ENCODE measurements at places on chromosomes 6 and 20.
A peak's percentile ranks its signal among the peaks of the same experiment; 100 is the strongest.

DNA sequence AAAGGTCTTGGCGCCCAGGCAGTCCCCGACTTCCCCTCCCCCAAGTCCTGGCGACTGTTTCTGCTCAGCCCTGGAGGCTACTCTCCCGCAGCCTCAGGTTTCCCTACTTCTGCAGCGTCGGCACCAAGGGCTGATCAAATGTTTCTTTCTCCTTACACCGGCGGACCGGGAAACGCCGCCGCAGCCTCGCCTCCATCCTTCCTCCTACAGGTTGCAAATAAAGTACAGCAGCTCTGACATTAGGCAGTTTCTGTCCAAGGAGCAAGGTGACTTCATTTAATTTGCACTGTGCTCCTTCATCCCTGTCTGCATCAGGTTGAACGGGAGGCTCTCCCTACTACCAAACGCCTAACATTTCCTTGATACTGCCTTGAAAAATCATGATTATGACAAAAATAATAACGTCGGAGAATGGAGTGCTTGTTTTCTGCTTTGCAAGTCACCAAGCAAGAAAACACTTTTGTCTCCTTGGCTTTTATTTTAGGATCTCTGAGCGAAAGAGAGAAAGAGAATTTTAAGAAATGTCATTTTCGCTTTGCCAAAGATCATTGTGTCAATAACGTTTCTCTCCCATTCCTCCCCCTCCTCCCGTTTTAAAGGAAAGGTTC lies 1.0 kb downstream of the CLIC5 start:
- peak; percentile 79 for DNase-seq

- DNase-seq = no peak
Measured at GRCh38 chr6:38552121-38552520, 87.6 kb downstream of the BTBD9 start.

DNA sequence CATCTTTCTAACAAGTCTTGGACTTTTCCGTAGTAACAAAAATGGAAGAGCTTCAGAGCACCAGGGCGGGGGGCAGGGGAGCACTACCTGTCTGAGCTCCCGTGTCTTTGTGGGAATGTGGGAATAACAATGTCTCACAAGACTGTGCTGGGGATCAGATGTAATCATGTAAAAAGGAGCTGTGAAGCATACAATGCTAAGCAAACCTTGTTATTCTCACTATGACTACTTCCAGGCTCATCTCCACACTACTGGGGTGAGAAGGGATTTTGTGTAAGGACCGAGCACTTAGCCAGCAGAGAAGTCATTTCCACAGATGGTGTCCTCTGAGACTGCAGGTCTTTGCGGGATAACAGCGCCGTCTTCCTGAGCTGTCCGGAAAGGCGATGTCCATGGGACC lies 27.1 kb downstream of the PRR18 start:
- no peak for DNase-seq

- DNase-seq = no peak
Measured at GRCh38 chr6:12533586-12533985, 183.0 kb upstream of the PHACTR1 start.

- no peak for DNase-seq
Measured at GRCh38 chr6:30135147-30135546, 793 bp upstream of the TRIM40 start.

DNA sequence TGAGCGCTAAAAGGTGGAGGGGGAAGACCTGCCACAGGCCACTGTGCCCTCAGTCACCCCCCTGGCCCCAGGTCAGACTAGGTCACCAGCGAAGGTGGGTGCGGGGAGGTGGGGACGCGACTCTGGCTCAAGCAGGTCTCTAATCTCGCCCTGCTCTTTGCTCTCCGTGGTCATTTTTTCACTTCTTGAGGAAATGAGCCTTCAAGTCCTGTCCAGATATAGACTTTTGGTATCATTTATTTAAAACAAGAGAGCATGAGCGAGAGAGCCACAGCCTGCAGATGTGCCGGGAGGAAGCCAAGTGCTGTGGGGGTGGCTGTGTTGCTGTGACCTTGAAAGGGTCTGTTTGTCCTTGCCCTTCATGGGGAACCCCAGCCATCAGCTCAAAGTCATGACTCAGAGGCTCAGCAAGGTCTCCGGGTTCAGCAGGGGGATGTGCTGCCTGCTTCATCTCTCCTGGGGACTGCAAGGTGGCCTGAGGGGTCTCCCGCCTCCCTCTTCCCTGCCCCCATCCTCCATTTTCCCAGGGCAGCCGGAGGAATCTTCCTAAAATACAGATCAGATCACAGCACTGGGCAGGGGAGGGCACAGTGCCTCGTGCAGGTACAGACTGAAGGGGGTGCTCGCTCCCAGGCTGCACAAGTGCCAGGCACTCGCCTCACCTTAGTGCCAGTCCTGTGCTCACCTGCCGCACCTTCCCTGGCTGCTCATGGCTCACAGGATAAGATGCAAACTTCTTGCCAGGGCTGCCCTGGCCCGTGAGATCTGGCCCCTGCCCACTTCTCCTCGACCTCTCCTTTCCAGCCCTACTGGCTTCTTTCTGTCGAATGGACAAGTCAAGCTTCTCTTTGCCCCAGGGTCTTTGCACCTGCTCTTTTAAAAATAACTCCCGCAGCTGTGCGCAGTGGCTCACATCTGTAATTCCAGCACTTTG lies 26.5 kb downstream of the SULF2 start:
- no peak for DNase-seq

GRCh38 chr6:37919417-37920157 lies 100.1 kb downstream of the ZFAND3 start:
- no peak for DNase-seq

DNA sequence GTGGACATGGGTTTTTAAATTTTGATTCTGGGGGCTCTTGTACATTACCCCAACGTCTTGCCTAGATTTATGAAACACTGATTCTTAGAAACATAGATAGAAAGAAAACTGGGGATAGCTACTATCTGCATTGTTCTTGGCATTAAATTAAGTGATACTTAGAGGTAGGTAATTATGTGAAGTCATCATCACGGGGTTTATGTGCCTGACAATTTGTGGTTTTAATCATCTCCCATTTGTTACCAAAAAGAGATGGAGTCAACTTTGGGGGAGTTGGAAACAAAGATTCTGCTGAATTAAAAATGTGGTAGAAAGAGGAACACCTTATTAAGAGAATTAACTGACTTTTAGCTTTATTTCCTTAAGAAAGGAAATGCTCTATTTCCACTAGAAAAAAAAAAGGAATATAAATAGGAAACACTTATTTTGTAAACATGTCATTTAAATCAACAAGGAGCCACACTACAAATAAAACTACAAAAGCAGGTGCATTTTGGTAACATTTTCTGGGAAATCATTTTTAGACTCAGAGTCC lies 5.6 kb downstream of the TNFAIP3 start:
- DNase-seq = no peak

DNA sequence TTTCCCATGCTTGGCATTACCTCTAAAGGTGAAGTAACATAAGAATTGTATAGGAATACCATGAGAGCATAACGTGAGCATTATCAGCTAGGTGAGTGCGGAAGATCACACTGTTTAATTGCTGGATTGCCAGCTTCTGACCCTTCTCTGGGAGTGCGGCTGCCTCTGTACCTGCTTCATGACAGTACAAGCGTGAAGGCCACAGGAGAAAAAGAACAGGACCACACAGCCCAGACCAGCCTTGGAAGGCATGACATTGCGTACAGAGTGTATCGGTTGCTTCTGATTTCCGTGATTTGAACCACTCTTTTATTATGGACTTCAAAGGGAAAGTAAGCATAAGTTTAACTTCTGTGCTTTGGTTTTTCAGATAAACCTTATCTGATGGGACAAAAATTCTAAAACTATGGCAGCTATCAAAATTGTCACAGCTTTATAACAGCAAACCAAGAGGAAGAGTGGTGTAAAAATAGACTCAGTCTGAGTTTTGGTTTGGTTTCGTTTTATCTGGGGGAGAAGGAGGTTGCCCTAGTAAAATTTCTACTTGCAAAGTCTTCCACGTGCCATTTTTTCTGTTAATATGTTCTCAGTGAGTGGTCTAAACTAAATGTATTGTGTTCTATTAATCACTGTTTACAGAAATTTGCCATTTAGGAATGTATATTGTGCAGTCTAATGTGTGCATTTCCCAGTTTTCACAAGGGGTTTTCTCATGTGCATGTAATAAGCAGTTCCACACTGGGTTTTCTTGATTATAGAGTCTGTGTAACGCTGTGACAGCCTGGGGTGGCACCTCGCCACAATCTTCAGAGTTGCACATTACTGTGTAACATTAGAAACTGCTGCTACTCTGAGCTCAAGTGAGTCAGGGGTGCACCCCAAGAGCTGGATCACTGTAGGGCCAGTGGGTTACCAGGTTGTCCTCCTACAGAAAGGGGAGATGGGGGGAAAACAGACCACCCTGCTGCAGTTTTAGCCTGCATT lies 97.3 kb downstream of the RPP40 start:
- DNase-seq = no peak

- peak; percentile 68 for DNase-seq
Measured at GRCh38 chr20:35541118-35541782, 628 bp upstream of the ERGIC3 start.

Measured in endodermal cell (in vitro differentiated cells).